Non-pigmented ciliary epithelial cell (primary cell): ENCODE measurements at places on chromosomes 1 and 21.

DNA sequence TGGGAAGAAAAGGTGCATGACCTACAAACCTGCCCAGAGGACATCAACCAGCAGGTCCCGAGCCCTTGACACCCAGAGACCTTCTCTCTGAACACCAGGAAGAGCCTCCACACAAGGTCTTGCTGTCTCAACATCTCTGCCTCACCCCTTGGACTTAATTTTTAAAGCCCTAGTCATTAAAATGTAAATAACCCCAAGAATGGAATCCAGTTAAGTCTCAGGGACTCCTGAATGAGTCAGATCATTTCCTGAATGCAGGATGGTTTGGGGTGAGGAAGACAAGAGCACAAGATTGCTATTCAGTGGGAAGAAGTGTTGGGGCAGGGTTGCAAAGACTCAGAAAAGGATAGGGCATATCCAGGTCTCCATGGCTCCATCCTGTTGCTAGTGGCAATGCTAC, 17.8 kb upstream of the GRIK3 start:
- DNase-seq, result no peak

DNA sequence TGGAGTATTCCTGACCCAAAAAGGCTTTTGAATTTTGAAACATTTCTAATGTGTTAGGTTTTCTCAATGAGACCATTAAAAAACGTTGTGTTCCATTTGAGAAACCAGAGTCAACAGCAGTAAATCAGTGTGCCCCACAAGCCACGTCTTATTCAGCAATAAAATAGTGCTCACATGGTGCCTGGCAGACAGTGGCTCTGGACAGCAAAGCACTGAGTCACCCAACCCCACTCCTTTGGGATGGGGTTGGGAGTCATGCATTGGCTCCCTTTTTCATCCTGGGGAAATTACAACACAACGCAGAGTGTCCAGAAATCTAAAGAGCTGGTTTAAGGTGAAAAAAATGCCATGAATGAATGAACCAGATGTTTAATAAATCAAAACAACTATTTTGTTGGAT, 46.5 kb downstream of the KCNJ15 start:
- DNase-seq, result no peak

DNA sequence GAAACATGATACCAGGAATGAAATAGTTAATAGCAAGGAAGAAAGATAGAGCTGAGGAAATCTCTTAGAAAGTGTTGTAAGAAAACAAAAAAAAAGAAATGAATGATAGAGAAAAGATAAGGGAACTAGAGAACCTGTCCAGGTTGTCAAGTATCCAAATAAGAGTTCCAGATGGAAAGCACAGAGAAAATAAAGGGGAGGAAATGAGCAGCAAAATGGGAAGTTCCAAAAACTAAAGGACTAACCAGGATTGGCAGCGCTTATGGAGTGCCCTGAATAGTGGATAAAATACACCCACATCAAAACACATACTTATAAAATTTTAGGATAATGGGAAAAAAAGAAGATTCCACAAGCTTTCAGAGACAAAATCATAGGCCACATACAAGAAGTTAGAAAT, 55.2 kb downstream of the ARHGAP29 start:
- DNase-seq, result no peak

DNA sequence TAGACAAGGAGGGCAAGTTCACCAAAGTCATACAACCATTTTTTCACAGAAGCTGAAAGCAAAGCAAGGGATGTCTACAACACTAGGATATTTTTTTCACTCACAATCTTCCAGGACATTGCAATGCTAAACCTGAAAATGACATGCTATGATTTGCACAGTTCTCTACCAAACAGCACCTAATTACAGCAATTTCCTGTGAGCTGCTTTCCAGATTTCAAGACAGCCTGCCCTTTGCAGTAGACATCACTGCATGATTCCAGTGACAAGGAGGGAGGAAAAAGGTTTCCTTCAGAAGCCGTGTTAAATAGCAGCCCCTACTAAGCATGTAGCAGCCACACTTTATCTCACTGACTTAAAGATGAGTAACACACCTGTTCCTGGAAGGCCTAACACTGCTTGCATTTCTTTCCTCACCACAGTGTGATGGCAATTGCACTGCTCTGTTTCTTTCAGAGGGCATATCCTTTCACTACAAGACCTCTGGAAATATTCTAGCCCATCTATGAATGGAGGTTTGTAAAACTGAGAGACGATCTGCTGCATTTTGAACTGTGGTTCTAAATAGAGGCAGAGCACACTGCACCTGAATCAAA, 97.1 kb downstream of the DUSP10 start:
- no peak for DNase-seq

- DNase-seq, result no peak
Observed at GRCh38 chr21:36744190-36744559, 45.3 kb downstream of the SIM2 start.

DNA sequence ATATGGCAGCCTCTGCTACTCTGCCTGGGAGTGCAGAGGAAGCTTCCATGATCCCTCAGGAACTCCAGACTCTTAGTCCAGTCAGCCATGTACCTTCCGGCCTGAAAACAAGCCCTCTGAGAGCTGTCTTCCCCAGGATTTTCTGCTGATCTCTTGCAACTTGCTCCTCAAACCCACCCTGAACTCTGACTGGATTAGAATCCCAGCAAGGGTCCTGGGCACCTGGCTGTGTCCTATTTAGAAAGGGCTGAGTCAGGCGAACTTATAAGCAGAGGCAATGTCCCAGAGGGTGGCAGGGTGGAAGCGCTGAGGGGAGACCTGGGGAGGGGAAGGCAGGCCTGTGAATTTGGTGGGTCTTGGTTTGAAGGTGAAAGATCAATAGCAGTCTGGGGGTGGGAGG, 184.5 kb upstream of the EDN2 start:
- DNase-seq, result no peak

GRCh38 chr1:96660503-96660902, 61.1 kb upstream of the PTBP2 start:
- DNase-seq, result peak; percentile 42

- DNase-seq, result no peak
Observed at GRCh38 chr1:226320930-226321329, 12.0 kb upstream of the LIN9 start.

- DNase-seq, result no peak
Observed at GRCh38 chr1:27971674-27972073, 11.9 kb downstream of the XKR8 start.

DNA sequence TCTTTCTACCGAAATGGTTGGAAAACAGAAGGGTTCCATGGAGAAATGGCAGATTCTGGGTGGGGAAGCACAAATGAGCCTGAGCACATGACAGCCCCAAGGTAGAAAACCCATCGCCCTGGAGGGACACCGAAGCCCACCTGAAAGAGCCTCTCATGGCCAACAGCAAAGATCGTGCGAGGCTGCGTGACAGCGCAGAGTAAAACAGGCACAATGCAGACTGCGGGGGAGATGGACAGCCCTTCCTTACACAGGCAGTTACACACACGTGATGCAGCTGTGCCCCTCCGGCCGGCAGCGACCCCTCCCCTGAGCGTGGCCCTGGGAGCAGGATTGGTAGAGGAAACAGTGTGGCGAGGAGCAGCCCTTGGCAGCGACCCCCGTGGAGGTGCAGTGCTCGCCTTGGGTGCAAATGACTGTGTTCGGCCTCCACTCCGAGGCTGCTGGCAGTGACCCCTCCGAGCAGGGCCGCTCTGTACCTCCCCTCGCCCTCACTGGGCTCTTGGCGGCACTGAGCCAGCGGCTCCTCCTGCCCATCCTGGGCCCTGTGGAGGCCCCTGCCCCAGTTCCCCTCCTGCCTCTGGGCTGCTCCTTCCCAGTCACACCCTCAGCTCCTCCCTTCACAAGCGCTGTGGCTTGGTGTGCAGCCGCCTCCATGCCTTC, 120.9 kb upstream of the COL6A1 start:
- DNase-seq, result no peak

GRCh38 chr1:230464671-230465070, 38.5 kb upstream of the PGBD5 start:
- no peak for DNase-seq

GRCh38 chr21:21213297-21213696, 215.1 kb downstream of the NCAM2 start:
- no peak for DNase-seq

DNA sequence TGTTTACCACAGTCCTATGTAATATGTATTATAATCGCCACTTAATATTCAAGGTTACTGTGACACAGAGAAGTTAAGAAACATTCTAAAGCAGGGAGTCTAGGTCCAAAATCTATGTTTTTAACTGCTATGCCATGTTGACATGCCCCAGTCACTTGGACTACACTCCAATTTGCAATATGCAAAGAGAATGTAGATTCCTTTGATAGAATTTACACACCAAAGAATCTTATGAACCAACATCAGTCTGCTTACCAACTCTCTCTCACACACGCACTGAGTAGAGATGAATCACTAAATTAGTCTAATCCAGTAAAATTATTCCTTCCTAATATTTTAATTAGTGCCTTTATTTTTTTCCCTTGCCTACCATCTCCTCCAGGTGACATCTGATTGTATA, 266.2 kb downstream of the OLFM3 start:
- no peak for DNase-seq

- DNase-seq, result no peak
Observed at GRCh38 chr1:73749996-73750395, 448.0 kb downstream of the LRRIQ3 start.

DNA sequence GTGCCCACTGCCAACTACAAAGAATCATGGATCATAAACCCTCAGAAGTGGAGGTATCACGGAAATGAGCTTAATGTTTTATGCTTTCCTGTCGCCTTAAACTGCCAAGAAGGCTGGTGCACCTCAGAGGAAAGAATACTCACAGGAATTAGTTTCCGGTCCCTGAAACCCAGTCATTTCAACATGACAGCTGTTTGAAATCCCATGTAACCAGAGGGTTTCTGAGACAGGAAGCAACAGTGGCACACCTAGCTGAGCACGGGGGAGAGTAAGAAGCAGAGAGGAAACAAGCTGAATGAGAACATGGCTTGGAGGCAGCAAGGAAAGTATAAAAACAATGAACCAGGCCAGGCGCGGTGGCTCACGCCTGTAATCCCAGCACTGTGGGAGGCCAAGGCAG, 3.9 kb downstream of the JAK1 start:
- DNase-seq, result no peak

- DNase-seq, result no peak
Observed at GRCh38 chr1:236326432-236326831, 44.7 kb upstream of the ERO1B start.

DNA sequence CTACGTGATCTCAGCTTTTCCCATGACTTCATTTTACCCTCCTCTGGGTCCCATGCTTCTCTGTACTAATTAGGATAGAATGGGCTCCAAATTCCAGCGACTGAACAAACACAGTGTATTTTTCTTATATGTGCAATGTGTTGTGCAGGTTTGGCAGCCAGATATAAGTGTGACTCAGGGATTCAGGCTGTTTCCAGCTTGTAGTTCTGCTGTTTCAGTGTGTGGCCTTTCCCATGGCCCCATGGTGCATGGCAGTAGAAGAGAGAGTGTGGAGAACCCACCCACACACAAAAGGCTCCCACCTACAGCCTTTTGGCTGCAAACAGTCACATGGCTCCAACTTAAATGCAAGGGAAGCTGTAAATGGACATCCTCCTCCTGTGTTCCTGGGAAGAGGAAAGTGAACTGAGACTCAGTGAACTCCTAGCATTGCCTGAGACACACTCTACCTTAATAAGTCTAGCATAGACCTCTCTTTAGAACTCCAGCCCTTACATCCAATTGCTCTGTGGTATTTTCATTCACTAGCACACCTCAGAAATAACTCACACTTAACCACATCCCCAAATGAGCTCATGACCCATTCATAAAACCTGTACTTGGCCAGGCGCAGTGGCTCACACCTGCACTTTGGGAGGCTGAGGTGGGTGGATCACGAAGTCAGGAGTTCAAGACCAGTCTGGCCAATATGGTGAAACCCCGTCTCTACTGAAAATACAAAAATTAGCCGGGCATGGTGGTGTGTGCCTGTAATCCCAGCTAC, 58.7 kb downstream of the KIAA0040 start:
- DNase-seq, result no peak

GRCh38 chr1:27394925-27395324, 2.5 kb downstream of the GPR3 start:
- DNase-seq, result no peak

DNA sequence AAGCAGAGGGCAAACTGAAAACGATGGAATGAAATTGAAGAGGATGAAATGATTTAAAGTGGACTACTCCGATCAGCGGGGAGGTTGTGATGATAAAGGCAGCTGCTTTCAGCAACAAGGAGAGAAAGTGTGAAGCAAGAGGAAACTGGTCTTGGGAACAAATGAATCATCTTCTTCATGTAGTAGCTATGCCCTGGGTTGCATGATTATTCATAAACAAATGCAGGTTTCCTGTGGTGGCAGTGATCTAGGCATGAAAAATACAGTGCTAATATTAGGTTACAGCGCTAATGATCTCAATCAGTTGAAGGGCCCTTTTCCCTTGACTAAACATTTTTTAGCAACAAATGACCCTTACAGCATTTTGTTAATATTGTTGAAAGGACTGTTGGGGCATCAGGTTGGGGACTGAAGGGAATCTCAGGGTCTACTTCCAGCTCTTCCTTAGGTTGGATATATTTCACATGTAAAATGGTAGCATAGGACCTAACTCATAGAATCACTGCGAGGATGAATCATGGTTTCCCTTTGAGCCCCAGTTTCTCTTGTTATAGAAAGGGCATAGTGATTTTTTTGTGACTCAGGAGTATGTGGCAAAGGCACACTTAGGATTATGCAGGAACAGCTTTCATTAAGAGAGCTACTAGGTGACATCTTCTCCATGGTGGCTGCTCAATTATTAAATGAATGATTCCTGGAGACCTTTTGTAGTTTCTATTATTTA, 1.9 kb upstream of the ZFYVE9 start:
- DNase-seq, result peak; percentile 86

GRCh38 chr1:91833946-91834345, 52.0 kb downstream of the TGFBR3 start:
- no peak for DNase-seq
